ENCODE measurements at places on chromosomes 11 and 22. TPM values are rescaled to one million over a fixed set of nuclear protein-coding genes. Genes with fewer than 3 reads are reported as not detected.

Gene ADAMTS8
- total RNA-seq = not detected

Gene CTSW
- total RNA-seq = 27.8 TPM

Gene GP1BB
- not detected for total RNA-seq

Gene APOL1
- total RNA-seq = 32.7 TPM

Gene CCDC179
- total RNA-seq = not detected

Gene BBOX1
- total RNA-seq = not detected

Gene MS4A3
- not detected for total RNA-seq

GRCh38 chr11:109401545-109401944 lies 20.4 kb upstream of the C11orf87 start:
- no peak overlapping the region for H3K4me3 ChIP-seq
- no peaks in the 10 kb centered on the region for H3K27me3 ChIP-seq
- H3K36me3 ChIP-seq = no peaks in the 10 kb centered on the region
- DNase-seq = no peak

DNA sequence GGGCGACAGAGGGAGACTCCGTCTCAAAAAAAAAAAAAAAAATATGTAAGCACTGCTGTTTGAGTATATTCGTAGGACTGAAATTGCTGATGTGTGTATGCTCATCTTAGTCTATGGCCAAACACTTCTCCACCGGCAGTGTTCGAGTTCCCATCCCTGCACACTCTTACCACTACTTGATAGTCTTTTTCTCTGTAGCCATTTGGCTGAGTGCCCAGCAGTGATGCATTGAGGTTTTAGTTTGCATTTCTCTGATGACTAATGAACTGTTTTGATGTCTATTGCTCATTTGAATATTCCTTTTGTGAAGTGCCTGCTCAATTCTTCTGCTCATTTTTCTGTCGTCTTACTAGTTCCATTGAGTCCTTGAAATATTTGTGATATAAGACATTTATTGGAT lies 1.9 kb downstream of the TIRAP start:
- peaks cover 57% of the 10 kb centered on the region for H3K4me1 ChIP-seq
- H3K36me3 ChIP-seq = peaks cover 6% of the 10 kb centered on the region
- peak; percentile 89 for DNase-seq
- H3K27ac ChIP-seq = peak overlapping the region; percentile 33
- H3K27me3 ChIP-seq = peaks cover 8% of the 10 kb centered on the region

DNA sequence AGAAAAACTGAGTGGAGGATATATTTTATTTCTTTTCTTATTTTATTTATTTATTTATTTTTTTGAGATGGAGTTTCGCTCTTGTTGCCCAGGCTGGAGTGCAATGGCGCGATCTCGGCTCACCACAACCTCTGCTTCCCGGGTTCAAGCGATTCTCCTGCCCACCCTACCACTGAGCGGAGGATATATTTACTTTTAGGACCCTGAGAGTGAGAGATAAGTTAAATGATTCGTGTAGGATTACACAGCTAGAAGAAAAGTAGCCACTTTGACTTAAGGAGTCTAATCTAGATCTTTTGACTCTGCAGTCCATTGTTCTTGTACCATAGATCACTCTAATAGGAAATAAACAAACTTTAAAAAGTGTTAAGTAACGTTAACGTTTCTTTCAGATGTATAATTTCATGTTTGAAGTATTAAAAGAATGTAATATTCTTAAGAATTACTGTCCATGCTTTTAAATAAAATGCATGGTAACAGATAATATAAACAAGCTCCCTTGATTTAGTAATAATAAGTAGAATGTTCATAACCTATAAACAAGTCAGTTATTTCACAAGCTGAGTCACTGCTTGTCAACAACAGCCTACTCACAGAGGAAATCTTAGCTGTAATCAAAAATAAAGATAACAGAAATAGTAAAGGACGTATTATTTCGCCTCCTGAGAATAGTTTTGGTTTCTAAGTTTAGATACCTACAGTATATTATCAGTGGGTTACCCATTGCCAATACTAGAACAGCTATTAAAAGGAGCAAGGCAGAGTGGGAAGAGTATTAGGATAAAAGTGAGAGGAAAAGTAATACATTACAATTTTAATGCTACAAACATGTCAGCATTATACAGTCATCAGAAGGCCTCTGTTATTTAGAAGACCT lies 18.6 kb downstream of the USP47 start:
- no peaks in the 10 kb centered on the region for H3K36me3 ChIP-seq
- H3K4me3 ChIP-seq = no peak overlapping the region
- peaks cover 69% of the 10 kb centered on the region for H3K4me1 ChIP-seq
- no peaks in the 10 kb centered on the region for H3K27me3 ChIP-seq

- DNase-seq = peak; percentile 21
- no peaks in the 10 kb centered on the region for H3K36me3 ChIP-seq
- no peak overlapping the region for H3K4me3 ChIP-seq
- H3K27me3 ChIP-seq = peaks cover 4% of the 10 kb centered on the region
- H3K4me1 ChIP-seq = peaks cover 6% of the 10 kb centered on the region
- no peak overlapping the region for H3K27ac ChIP-seq
These were observed 52.6 kb upstream of the NAV2 start for GRCh38 chr11:19660076-19660475.

- H3K27ac ChIP-seq = no peak overlapping the region
- H3K27me3 ChIP-seq = peaks cover 56% of the 10 kb centered on the region
- no peaks in the 10 kb centered on the region for H3K36me3 ChIP-seq
- H3K4me1 ChIP-seq = peaks cover 13% of the 10 kb centered on the region
- H3K4me3 ChIP-seq = peak overlapping the region; percentile 65
These were observed 264 bp downstream of the BCO2 start for GRCh38 chr11:112175599-112175952.

- no peak overlapping the region for H3K4me3 ChIP-seq
- peaks cover 1% of the 10 kb centered on the region for H3K36me3 ChIP-seq
- DNase-seq = no peak
- H3K27me3 ChIP-seq = peaks cover 4% of the 10 kb centered on the region
These were observed 18.1 kb upstream of the RDX start for GRCh38 chr11:110314366-110315095.

DNA sequence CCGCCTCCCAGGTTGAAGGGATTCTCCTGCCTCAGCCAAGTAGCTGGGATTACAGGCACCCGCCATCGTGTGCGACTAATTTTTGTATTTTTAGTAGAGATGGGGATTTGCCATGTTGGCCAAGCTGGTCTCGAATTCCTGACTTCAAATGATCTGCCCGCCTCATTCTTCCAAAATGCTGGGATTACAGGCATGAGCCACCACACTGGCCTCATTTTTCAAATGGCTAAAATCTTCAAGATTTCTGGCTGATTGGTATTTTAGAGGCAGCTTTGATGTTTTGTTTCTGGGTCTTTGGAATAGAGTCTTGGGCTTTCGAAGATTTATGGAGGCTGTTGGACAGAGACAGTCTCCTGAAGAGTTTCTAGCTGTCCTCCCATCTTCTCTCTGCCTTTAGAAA lies 5.8 kb upstream of the SLC3A2 start:
- H3K4me1 ChIP-seq = peaks cover 5% of the 10 kb centered on the region
- peaks cover 9% of the 10 kb centered on the region for H3K36me3 ChIP-seq
- no peaks in the 10 kb centered on the region for H3K27me3 ChIP-seq
- no peak for DNase-seq

DNA sequence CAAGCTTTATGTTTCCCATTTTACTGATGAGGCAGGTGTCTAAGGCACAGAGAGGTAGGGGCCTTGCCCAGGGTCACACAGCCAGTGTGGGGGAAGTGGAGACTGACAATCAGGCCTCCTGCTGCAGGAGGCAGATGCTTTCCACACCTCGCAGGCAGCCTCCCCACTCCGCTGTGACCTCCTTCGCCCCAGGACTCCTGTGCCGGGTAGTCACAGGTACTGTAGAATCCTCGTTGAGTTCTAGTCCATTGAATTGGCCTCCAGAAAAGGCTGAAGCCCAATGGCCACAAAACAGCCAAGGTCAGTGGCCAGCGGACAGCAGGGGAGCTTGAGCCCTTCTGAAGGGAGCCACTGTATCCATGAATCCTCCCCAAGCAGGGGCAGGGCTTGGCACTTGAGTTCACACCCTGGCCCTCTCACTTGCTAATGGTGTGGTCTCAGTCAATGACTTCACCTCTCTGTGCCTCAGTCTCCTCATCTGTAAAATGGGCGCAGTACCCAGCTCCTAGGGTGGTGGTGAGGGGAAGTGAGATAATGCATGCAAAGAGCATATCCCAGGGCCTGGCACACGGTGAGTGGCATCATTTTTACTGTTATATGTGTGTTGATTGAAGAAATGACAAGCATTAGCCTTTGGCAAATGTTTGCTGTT lies 1.1 kb upstream of the FXYD2 start:
- H3K27me3 ChIP-seq = no peaks in the 10 kb centered on the region
- no peak for DNase-seq
- peaks cover 81% of the 10 kb centered on the region for H3K4me1 ChIP-seq
- H3K27ac ChIP-seq = no peak overlapping the region
- no peaks in the 10 kb centered on the region for H3K36me3 ChIP-seq

GRCh38 chr22:40020956-40021355 lies 26.2 kb downstream of the FAM83F start:
- H3K27ac ChIP-seq = no peak overlapping the region
- H3K4me1 ChIP-seq = peaks cover 7% of the 10 kb centered on the region
- H3K27me3 ChIP-seq = no peaks in the 10 kb centered on the region
- DNase-seq = no peak
- no peaks in the 10 kb centered on the region for H3K36me3 ChIP-seq

GRCh38 chr11:68146010-68146540 lies 24.9 kb upstream of the CHKA start:
- H3K36me3 ChIP-seq = no peaks in the 10 kb centered on the region
- DNase-seq = no peak
- no peak overlapping the region for H3K27ac ChIP-seq
- H3K27me3 ChIP-seq = no peaks in the 10 kb centered on the region

- peak overlapping the region; percentile 95 for H3K27ac ChIP-seq
- H3K36me3 ChIP-seq = no peaks in the 10 kb centered on the region
- peak overlapping the region; percentile 60 for H3K4me3 ChIP-seq
- peaks cover 62% of the 10 kb centered on the region for H3K4me1 ChIP-seq
These were observed 14.6 kb downstream of the TBC1D22A start for GRCh38 chr22:46776876-46777608.

- no peak overlapping the region for H3K4me3 ChIP-seq
- no peaks in the 10 kb centered on the region for H3K27me3 ChIP-seq
- H3K27ac ChIP-seq = no peak overlapping the region
- peaks cover 26% of the 10 kb centered on the region for H3K4me1 ChIP-seq
- peaks cover 4% of the 10 kb centered on the region for H3K36me3 ChIP-seq
These were observed 17.6 kb downstream of the ATXN10 start for GRCh38 chr22:45689211-45689610.

GRCh38 chr22:32752326-32752725 lies 49.2 kb upstream of the TIMP3 start:
- no peaks in the 10 kb centered on the region for H3K4me1 ChIP-seq
- H3K27ac ChIP-seq = no peak overlapping the region
- no peak for DNase-seq
- H3K4me3 ChIP-seq = no peak overlapping the region

- H3K36me3 ChIP-seq = peaks cover 4% of the 10 kb centered on the region
- no peak overlapping the region for H3K4me3 ChIP-seq
- no peaks in the 10 kb centered on the region for H3K27me3 ChIP-seq
- DNase-seq = no peak
- peaks cover 5% of the 10 kb centered on the region for H3K4me1 ChIP-seq
These were observed 146.3 kb downstream of the WNT7B start for GRCh38 chr22:45830531-45831245.

GRCh38 chr11:126140926-126141280 lies 70.5 kb downstream of the RPUSD4 start:
- peaks cover 18% of the 10 kb centered on the region for H3K27me3 ChIP-seq
- H3K4me1 ChIP-seq = no peaks in the 10 kb centered on the region
- H3K36me3 ChIP-seq = no peaks in the 10 kb centered on the region
- no peak overlapping the region for H3K27ac ChIP-seq
- no peak for DNase-seq

DNA sequence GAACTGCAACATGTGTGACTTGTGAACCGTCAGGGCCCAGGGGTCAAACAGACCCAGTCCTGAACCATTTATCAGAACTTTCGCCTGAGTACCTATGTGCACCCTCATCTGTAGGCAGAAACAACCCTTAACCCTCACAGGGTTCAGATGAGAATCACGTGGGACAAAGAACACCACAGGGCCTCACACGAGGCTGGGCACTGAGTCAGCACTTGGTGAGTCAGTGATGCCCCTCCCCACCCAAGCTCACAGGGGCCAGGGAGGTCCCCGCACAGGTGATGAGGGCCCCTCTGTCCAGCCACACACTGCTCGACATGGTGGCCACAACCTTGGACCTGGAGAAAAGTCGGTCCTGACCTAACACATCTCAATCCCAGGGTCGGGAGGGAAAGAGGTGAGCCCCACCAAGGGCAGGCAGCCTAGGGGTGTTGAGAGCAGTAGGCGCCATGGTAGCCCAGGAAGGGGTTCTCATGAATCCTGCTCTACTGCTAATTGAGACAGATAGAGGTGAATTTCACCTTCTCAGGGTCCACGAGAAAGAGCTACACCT lies 176.4 kb downstream of the SHANK2 start:
- no peak overlapping the region for H3K27ac ChIP-seq
- no peaks in the 10 kb centered on the region for H3K4me1 ChIP-seq
- H3K4me3 ChIP-seq = no peak overlapping the region

DNA sequence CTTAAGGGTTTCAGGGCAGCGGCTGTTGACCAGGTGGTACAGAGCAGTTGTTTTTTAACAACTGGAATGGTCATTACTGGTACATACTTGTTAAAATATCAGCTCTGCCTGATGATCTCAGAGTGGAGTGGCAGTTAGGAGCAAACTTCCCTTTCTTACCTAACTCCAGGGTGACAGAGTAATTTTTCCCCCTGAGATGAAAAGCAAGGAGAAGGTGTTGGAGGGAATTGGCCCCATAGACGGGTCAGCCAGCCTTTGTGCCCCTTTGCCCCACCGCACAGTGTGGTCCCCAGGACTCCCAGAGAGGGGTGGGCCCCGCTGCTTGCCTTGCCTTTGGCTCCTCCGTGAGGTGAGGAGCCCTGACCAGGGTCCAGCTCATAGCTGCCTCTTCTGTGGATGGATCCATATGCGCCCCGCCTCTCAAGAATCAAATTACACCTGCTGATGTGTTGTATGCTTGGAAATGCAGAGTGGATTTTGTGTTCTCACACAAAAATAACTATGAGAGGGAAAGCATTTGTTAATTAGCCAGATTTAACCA lies 27.0 kb upstream of the SORL1-AS1 start:
- H3K4me3 ChIP-seq = no peak overlapping the region
- no peaks in the 10 kb centered on the region for H3K27me3 ChIP-seq
- H3K27ac ChIP-seq = no peak overlapping the region
- H3K36me3 ChIP-seq = peaks cover 12% of the 10 kb centered on the region
- peaks cover 65% of the 10 kb centered on the region for H3K4me1 ChIP-seq
- no peak for DNase-seq

DNA sequence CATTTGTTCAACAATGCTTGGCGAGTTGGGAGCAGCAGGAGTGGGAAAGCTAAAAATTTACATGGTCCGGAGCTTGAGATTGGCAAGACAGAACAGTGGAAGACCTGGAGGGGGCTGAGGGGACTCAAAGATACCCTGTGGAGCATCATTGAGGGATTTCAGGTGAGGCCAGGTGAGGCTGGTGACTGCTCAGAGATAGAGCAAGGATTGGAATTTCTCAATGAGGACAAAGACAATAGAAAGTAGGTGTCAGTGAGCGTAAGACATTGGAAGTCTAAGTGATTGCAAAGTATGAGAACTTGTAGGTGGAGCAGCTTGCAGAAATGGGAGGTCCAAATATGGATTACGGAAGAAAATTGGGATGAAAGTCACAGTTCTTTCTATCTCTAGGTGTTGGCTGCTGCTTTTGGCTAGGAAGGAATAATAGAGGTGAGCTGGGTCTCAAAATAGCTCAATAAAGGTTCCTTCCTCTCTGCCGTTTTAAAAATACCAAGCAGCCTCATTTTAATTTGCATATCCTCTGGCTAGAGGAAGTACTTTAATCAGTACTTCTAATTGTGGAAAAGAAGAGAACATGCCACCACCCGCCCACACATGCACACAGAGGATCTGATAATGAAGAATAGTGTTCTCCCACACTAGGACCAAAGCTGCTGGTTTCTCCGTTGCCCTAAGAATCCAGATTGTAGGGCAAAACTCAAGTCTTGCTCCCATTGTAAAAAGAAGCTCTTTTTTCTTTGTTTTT lies 41.8 kb upstream of the SORL1-AS1 start:
- H3K27ac ChIP-seq = peak overlapping the region; percentile 81
- H3K36me3 ChIP-seq = peaks cover 37% of the 10 kb centered on the region
- peak overlapping the region; percentile 67 for H3K4me3 ChIP-seq

Measured in activated T-cell treated with anti-CD3 and anti-CD28 coated beads, Interleukin-2, amount 50 U/mL, for 72 hours (primary cell).